Mucosa of descending colon (tissue), 3 donors: ENCODE measurements at places on chromosomes 11 and 22. TPM values are rescaled to one million over a fixed set of nuclear protein-coding genes. Genes with fewer than 3 reads are reported as not detected.
A peak's percentile ranks its signal among the peaks of the same experiment; 100 is the strongest.

TMPRSS13 gene
- total RNA-seq, result 0.72 TPM

MS4A4E gene
- 1.3 TPM for total RNA-seq

OR8A1 gene
- not detected for total RNA-seq

CD6 gene
- total RNA-seq, result 4.3 TPM

ANGPTL5 gene
- total RNA-seq, result 0.16 TPM

KREMEN1 gene
- total RNA-seq, result 28.6 TPM

OR52N4 gene
- total RNA-seq, result not detected

KRTAP5-1 gene
- total RNA-seq, result not detected

COPB1 gene
- 82.1 TPM for total RNA-seq

DNA sequence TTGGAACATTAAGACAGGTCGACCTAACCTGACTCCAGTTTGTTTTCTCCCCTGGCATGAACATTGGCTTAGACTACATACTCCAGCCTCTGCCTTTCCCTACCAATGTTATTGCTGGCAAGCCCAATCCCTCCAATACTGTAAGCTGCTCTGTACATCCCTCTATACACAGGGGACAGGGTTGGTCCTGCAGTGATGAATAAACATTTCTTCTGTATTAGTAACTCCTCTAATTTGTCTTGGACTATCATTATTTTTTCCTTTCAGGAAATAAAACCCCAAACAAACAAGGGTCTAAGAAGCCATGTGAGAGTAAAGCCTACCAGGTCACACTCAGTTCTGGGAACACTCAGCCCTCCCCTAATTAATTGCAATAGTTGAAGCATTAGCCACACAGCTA is 35.1 kb upstream of the FJX1 start:
- DNase-seq, result no peak

GRCh38 chr11:44567876-44568256 is 2.4 kb downstream of the CD82 start:
- no peak for DNase-seq

DNA sequence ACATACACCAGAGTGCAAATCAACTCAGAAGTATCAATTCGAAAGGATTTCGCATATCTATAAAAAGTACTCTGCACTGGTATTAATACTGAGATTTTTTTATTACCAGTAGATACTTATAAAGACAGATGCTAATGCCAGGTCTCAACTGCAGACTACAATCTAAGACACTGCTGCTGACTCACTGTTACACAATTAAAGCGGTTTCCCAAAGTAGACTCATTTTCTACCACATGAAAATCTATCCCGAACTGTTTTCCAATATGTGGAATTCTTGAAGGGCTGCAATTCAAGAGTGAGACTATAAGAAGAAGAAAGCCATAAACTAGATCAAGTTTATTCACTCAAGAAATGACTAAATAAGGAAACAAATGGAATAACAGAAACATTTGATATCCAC is 57.2 kb upstream of the ARHGAP32 start:
- DNase-seq, result no peak

GRCh38 chr11:31921081-31921480 is 110.0 kb upstream of the PAX6 start:
- DNase-seq, result no peak

- peak; percentile 84 for DNase-seq
Observed at GRCh38 chr22:38110008-38110862, at the start of gene BAIAP2L2. Gene BAIAP2L2, minus strand, starts transcription at chr22:38110684. Its CDS starts 159 bp downstream, at chr22:38110525.

DNA sequence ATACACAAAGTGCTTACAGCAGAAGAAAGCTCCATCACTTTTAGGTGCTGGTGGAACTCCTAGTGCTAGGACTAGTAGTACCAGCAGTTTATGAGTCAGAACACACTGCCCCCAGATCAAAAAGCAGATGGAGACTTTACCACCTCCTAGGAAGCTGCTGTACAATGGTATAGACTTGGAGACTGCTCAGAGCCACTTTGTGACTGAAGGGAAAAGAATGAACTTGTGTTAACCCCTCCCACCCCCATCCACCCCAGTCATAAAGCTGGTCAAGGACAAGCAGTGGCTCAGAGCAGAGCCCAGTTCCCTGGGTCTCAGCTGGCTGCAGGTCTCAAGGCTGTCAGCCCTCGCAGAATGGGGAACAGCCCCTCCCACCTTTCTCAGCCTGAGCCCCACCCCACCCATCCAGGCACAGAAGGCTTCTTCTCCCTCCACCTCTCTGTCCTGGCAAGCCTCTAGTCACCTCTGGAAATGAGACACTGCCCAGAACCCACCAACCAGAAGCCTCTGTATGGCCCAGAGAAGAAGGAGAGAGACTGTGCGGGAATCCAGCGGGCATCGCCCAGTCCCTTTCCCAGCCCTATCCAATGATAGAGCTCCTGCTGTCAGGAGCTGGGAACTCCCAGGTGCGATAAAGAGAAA is 23.8 kb downstream of the PACSIN2 start:
- DNase-seq, result peak; percentile 62

DNA sequence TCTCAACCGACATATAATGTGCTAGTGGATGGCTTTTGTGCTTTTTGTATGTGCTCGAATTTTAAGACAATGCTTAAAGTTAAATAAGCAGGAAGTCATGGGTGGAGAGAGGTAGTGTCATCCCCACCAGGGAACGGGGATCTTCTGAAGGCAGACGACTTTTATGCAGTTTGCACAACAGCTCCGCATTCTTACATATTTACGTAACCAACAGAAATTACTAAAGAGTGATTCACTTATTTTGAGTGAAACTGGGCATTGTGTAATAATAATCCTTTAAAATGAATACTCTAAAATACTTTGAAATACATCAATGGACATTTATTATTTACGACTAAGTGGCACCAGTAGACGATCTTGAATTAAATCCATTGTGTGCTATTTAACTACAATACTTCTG is 305.1 kb downstream of the CNTN5 start:
- DNase-seq, result no peak

DNA sequence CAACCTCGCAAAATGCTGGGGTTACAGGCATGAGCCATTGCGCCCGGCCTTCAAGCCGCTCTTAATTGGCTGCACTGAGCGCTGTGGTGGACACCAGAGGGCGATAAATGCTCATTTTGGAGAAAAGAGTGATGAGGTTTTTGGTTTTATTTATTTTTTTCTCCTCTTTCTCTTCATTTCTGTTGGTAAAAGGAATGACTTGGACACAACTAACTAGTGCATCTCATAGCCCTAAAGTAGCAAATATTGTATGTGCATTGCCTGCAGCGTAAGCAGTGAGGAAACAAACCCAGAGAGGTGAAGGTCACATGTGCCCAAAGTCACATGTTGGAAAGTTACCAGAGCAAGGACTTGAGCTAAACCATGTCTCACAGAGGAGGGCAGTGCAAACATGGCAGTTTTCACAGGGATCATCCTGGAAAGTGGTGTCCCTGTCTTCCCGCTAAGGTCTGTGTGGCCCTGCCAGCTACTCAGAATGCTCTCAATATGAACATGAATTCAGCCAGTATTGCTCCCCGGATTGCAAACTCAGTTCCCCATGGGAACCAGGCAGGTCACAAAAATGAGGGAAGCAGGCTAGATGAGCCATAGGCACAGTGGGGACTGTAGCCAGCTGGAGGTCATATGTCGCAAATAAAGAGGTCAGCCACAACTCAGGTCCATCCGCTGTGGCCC is 8.6 kb upstream of the CD82 start:
- no peak for DNase-seq

DNA sequence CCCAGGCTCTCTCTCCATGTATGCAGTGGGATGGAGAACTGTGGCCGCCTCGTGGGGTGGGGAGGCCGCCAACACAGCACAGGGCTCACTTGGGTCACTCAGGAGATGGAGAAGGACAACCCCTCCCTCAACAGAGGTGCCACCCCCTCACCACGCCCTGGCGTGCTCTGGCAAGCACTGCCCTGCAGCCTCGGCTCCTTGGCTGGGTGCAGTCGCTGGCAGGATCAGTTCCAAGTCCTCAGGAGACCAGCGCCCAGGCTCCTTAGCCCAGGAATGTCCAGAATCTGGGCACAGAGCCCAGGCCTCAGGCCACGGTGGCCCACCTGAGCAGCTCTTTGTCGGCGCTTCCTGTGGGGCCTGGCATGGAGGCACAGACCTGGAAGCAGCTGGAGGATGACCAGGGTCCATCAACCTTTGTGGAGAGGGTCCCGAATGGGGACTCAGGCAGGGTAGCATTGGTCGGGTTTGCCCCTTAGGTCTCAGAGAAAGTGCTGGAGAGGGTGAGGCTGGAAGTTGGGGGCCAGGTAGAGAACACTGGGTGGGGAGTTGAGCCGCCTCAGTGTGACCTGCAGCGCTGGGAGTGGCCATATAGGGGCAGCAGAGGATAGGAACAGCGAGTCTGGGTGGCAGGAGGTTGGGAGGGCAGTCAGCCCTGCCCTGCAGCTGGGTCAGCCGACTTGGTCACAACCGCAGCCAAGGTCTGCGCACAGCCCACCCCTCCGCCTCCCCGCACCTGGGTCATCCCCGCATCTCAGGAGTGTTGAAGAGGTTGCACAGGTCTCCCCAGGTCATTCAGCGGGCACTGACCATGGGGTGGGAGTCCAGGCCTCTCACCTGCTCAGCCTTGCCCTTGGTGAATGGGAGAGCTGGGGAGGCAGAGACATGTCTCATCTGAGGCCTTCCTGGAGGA is 8.2 kb downstream of the SUSD2 start:
- DNase-seq, result peak; percentile 82

- DNase-seq, result no peak
Observed at GRCh38 chr11:35146074-35146521, 7.1 kb downstream of the CD44 start.

GRCh38 chr11:110613197-110613918 is 98.9 kb downstream of the ARHGAP20 start:
- DNase-seq, result no peak

- no peak for DNase-seq
Observed at GRCh38 chr11:44873537-44873936, 77.1 kb downstream of the TP53I11 start.

DNA sequence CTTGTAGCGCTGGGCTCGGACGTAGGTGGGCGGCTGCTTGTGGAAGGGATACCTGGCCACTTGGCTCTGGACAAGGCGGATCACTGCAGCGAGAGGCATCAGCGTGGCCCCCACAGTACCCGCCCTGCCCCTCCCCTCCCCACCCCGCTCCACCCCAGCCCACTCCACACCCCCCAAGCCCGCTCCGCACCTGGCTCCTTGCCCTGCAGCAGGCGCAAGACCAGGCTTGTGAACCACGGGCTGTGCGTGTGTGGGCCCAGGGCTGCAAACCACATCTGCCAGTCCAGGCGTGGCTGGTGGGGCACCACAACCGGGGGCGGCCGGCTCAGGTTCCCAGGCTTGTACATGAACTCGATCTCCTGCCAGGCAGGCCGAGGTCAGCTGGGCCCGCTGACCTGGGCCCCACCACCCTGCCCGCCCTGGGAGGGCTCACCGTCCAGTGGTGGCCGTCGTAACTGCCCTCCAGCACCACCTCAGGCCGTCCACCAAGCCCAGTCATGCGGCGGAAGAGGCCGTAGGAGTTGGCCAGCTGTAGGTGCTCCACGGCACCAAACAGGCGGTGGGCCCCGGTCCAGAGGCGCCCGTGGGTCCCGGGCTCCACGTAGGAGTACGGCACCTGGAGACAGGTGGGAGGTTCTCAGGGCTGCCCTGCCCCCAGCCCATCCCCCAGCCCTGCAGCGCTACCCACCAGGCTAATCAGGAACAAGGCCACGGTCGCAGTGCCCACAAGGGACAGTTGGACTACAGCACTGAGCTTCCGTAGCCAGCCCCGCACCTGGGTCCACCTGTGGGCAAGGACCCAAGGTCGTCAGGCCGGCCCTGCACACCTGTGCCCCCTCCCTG is 2.9 kb downstream of the LMF2 start:
- DNase-seq, result peak; percentile 60

- no peak for DNase-seq
Observed at GRCh38 chr22:46531581-46532175, 5.7 kb downstream of the CELSR1 start.

DNA sequence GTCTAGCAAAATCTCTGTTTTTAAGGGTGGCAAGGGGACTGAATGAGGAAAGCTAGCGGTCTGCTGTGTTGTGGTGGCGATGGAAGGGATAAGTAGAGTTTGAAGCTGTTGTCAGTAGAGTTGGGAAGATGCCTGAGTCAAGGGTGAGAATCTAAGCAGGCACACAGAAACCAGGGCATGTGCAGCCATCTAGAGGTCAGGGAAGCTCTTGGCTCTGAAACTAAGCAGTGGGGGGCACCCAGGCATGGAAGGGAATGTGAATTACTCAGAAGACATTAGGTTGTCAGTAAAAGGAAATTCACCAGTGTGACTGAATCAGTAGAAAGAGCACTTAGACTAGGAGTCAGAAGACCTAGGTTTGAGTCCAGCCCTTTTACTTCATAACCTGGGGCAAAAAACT is 15.4 kb downstream of the BMAL1 start:
- no peak for DNase-seq

DNA sequence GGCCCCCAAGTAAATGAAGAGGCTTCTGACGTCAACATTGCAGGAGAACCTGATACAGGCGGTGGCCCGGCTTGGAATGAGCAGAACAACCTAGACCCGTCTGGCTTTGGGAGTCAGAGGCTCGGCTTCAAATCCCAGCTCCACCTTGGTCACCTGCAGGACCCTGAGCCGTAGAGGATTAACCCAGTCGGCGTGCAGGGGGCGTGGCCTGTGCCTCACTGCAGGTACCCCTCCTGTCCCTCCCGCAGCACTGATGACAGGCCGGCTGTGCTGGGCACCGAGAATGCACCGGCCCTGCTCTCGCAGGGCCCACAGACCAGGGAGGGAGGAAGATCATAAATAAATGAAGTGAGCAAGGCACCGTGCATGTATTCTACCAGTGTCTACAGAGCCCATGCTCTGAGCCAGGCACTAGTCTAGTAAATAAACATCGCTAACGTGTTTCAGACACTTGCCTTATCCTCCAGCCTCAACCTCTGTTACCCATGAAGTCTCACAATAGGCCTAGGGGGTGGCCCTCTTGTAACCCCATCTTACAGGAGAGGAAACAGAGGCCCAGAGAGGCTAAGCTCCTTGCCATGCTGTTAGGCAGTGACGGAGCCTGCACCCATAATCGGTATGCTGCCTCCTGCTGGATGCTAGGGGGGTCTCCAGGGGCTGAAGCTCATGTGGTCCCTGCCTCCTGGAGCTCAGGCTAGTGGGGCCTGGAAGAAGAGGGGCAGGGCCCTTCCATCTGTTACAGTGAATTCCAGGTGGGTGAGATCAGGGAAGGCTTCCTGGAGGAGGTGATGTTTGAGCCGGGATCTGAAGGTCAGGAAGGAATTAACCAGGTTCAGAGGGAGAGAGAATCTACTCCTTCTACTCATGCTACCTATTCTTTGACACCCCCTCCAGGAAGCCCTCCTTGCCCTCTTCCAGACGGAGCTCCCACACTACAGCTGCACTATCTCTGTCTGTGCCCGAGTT is 53.4 kb downstream of the RTL6 start:
- DNase-seq, result no peak

GRCh38 chr11:75203138-75203537 is 37.4 kb upstream of the TPBGL start:
- no peak for DNase-seq

DNA sequence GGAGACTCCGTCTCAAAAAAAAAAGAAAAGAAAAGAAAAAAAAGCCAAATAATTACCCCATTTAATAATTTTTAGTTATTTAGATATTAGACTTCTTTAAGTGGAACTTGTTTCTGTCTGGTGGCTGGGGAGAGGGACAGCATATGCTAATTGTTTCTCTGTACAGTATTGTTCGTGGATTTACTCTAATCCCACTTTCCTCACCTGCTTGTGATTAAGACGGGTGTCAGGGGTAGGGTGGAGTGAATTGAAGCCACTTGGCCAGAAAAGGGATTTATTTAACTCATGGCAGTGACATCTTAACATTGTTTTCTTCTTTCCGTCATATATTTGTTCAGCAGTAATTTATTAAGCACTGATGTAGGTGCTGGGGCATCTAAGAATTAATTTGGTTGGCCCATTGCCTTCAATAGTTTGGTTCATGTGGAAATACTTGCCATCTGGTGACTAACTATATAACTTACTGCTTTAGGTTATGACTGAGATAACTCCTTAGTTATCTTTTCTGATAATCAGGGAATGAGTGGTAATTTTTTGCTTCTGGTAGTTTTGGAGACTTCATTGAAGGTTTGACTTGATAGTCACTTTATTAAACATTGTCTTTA is 4.6 kb downstream of the TNRC6B start:
- DNase-seq, result no peak
